ENCODE measurements at places on chromosomes 2 and 18.
A peak's percentile ranks its signal among the peaks of the same experiment; 100 is the strongest.

DNA sequence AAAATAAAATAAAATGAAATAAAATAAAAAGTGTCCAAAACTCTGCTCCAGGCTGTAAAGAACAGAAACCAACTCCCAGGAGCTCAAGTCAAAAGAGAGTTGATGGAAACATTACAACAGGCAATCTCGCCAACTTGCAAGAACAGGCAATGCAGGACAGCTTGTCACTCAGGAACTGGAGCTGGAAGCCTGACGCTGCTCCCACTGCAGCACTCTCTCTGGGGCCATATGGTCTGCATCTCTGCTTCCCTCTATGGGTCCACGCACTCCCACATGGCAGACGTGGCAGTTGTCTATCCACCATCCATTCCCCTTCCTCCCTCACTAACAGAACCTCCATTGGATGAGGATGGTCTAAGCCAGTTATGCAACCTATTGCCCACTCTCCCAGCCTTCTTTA lies 23.3 kb upstream of the ARPC2 start:
- DNase-seq = no peak

- no peak for DNase-seq
Observed at GRCh38 chr2:222296911-222297599, 1.7 kb downstream of the PAX3 start.

DNA sequence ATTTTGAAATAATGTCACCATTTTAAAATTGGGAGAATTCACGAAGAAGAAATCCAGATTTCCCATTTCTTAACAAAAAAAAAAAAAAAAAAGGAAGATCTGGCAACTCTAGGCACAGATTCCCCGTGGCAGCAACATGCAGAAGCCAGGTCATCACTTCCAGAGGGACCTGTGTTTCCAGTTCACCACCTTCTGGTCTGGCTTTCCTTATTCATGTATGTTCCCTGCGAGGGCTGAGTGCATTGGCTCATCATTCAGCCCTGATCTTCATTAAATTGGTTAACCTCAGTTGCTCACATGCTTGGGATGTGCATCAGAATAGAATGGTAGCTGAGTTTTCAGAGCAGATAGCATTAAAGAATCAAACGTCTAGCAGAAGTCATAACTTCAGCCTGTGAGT lies 25.0 kb upstream of the MAP3K20 start:
- no peak for DNase-seq

GRCh38 chr2:186903216-186903615 lies 54.2 kb upstream of the ZSWIM2 start:
- DNase-seq = no peak

DNA sequence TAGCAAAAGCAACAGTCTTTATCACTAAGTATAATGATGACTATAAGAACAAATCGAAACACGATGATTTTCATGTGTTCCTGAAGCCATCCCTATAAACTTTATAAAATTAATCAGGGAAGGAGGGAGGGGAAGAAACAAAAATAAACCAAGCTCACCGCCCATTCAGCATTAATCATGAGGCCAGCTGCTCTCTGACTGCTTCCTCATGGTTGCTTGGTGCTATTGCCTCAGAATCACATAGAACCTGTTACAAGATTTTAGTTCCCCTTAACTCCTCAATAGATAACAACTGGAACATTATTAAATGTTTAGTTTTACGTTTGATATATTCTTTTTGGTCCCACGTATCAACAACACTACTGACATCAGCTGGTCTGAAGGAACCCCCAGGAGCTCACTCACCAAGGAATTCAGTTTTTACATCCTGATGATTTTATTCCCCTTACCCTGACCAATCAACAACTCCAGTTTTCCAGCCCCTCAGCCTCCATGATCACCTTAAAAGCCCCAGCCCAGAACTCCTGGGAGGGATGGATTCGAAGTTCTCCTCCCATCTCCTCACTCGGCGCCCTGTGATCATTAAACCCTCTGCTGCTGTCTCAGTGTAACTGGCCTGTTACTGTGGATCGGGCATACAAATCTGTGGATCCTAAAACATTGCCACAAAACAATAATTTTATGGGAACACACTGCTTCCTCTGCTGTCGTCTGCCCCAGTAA lies 10.6 kb upstream of the HNRNPLL start:
- no peak for DNase-seq

GRCh38 chr2:88230911-88231310 lies 60.8 kb downstream of the THNSL2 start:
- DNase-seq = no peak

DNA sequence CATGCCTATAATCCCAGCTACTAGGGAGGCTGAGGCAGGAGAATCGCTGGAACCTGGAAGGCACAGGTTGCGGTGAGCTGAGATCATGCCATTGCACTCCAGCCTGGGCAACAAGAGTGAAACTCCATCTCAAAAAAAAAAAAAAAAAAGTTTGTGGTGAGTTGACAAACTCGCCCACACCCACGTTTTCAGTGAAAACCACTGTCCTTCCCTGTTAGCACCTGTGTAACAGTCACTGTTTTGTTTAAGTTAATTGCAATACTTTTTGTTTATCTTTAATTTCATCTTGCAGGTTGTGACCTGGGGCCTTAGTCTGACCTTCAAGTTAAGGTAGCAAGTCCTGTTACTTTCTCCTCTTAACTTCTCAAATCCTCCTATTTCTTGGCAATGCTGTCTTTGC lies 65.5 kb upstream of the SKOR2 start:
- no peak for DNase-seq

DNA sequence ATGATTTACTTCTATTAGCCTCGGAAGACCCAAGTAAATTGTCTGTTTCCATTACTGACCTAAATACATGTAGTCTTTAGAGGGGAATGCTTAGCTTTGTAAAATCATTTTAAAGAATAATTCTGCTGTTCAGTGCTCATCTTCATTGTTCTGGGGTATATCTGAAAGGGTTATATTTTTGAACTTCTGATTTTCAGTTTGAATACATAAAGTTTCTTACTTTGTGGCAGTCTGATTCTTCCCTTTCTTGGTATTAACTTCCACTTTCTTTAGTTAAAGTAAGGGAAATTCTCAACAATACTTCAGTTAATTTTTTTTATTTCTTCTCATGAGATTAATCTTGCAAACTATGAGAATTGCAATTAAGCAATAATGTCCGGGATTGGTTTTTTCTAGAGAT lies 148.4 kb downstream of the DOCK10 start:
- no peak for DNase-seq

GRCh38 chr2:23703037-23703582 lies 223.8 kb downstream of the ATAD2B start:
- no peak for DNase-seq

GRCh38 chr18:59833785-59834184 lies 66.0 kb upstream of the PMAIP1 start:
- DNase-seq = no peak

- DNase-seq = no peak
Observed at GRCh38 chr2:54480025-54480424, 23.9 kb downstream of the SPTBN1 start.

GRCh38 chr2:72117029-72117428 lies 30.6 kb downstream of the CYP26B1 start:
- DNase-seq = no peak

GRCh38 chr2:160994141-160995002 lies 165.9 kb upstream of the TANK start:
- peak; percentile 36 for DNase-seq

DNA sequence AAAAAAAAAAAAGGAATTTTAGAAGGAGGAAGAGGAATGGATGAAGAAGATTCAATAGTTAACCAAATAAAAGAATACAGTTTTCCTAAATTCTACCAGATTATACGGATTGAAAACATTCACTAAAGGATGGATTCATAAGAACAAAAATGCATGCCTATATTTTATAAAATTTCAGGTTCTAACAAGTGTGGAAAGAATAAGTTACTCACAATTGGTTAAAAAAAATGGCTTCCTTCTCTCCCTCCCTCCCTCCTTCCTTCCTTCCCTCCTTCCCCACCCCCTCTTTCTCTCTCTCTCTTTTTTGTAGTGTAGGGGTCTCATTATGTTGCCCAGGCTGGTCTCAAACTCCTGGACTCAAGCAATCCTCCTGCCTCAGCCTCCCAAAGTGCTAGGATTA lies 1.6 kb upstream of the TP53I3 start:
- no peak for DNase-seq

DNA sequence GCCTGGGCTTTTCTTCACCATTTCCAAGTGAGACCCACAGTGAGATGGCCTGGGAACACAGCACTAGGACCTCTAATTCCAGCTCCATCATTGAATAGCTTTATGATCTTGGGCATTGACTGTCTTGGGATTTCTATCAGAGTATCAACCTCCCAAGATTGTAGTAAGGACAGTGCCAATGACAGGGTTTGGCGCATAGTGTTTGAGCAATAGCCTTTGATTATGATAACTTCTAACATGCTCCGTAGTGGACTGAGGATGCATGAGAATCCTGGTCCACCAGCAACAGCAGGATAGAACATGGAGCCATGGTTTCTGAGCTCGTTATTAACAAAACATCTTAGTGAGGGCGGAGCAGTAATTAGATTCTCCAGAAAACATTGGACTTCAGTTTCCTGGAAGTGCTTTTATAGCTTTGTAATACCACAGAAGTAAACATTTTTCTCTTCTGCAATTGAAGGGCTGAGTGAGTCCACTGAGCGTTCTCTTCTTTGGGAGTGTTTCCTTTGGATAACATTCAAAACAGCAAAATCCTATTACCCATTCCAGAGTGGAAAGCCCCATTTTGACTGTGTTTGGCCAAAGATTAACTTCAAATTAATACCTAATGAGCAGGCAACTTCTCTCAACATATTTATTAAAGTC lies 63.7 kb downstream of the IL1R2 start:
- no peak for DNase-seq

DNA sequence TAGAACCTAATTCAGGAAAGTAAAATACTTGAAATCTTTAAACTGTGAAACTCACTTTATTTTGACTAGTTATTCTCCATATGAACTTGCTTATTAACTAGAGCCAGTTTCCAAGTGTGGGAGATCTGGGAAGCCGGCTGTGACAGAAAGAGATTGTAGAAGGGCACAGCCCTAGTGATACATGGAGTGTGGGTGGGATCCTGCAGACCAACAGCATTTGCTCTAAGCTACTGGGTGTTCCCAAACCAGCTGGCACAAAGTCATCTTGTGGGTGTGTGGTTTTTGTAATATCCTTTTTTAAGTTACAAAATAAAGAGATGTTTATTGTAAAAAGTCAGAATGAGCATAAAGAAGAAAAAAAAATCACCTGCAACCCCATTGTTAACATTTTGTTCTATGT lies 3.4 kb downstream of the DUSP19 start:
- no peak for DNase-seq

GRCh38 chr2:197251576-197251975 lies 59.0 kb downstream of the ANKRD44 start:
- DNase-seq = no peak

GRCh38 chr2:98658816-98659490 lies 50.6 kb downstream of the UNC50 start:
- DNase-seq = no peak

GRCh38 chr2:146665800-146666199 lies 1179.0 kb upstream of the ACVR2A start:
- no peak for DNase-seq

DNA sequence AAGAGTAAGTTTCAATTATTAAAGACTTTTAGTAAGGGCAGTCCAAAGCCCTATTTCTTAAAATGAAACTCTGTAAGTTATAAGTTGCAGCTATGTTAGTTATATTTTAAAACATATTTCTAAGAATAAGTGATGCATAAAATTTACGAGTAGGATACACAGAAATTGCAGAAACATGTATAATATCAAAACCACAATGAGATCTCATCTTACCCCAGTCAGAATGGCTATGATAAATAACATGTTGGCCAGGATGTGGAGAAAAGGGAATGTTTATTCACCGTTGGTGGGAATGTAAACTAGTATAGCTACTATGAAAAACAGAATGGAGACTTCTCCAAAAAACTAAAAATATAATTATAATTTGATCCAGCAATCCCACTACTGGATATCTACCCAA lies 201.2 kb downstream of the CBLN2 start:
- no peak for DNase-seq

GRCh38 chr2:71850306-71850801 lies 297.3 kb downstream of the CYP26B1 start:
- DNase-seq = no peak

DNA sequence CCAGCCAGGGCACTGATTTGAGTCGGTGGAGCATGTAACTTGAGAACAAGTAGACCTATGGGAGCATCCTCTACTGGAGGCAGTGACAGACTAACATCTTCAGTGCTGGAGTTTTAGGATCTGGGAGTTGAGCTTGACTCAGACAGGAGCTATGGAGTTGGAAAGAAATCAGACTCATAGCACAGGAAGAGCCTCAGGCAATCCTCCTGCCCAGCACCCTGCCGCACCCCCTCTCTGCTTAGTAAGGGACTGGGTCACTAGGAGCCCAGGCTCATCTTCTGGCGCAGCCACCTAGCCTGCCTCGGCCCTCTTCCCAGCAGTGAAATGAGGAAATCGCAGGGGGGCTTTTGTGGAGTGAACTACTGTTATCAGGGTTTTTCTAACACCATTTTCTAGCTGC lies 3.6 kb downstream of the ARID5A start:
- no peak for DNase-seq

GRCh38 chr18:72634500-72634899 lies 90.4 kb upstream of the CBLN2 start:
- no peak for DNase-seq

DNA sequence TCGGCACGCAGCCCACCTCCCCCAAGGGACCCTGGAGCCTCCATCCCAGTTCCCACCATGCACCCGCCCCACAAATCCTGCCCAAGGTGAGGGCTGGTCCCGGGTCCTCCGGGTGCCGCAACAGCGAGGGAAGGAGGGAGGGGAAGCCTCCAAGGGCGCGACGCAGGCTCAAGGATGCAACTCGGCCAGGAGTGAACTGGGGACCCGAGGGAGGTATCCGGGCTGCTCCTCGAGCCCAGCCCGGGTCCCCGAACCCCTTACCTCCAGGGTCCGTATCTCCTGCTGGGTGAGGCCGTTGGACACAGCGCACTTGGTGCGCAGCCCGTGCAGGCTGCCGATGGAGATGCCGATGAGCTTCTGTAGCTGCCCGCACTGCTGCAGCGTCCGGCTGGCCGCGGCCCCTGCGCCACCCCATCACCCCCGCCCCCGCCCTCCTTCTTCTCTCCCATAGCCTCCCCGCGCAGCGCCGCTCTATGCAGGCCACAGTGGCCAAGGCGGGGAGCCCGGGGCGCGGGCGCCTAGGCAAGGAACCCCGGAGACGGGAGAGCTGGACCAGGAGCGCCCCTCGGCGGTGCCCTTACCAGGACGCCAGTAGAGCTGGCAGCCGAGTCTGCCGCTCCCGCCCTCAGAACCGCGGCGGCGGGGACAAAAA lies 124.1 kb downstream of the ANKRD30BL start:
- no peak for DNase-seq

DNA sequence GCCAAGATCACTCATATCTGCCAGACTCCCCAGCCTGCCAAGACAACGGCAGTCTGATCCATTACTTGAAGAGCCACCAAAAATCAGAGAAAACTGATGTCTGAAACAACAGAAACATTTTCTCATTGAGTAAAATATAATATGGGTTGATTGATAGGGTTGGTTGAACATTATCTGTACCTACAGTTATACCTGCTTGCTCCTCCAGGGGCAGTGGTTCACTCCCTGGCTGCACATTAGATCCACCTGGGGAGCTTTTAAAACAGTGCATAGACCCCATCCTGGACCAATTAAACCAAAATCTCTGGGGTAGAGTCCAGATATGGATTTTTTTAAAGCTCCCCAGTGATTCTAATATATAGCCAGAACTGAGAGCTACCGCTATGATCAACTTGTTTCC lies 43.6 kb upstream of the SLC14A2 start:
- no peak for DNase-seq

All from activated CD4-positive, alpha-beta T cell treated with anti-CD3 and anti-CD28 coated beads for 24 hours (primary cell).